ENCODE measurements at places on chromosomes 3 and 15.
A peak's percentile ranks its signal among the peaks of the same experiment; 100 is the strongest.

- no peak for DNase-seq
Observed at GRCh38 chr3:86771741-86772512, 219.0 kb downstream of the VGLL3 start.

DNA sequence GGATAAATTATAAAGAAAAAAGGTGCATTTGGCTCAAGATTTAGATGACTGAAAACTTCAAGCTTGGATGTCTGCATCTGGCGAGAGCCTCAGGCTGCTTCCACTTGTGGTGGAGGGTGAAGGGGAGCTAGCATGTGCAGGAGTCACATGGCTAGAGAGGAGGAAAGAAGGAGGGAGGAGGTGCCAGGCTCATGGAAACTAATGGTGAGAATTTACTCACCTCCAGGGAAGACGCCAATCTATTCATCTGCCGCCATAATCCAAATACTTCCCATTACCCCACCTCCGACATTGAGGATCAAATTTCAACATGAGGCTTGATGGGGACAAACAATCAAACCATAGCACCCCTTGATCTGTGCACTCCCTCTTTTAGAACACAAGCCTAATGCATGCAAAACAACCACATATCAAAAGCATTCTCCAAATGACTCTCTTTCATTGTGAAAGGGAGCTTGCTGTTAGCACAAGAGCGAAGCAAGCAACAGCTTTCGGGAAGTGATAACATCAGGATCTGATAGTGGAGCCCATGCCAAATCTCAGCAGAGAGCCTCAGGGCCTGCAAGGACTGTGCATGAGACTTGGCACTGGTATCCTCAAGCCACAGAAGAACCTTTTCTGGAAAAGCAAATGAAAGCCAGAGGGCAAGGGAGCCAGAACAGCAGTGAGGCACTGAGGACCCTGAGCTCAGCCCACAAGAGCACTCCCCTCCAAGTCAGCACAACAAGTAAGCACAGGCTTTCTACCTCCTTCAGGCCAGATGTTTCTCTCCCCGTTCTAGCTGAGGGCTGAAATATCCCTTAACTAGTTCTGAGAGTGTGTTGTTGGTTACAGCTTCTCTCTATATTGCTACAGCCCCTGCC lies 50.2 kb upstream of the THBS1 start:
- DNase-seq = no peak

DNA sequence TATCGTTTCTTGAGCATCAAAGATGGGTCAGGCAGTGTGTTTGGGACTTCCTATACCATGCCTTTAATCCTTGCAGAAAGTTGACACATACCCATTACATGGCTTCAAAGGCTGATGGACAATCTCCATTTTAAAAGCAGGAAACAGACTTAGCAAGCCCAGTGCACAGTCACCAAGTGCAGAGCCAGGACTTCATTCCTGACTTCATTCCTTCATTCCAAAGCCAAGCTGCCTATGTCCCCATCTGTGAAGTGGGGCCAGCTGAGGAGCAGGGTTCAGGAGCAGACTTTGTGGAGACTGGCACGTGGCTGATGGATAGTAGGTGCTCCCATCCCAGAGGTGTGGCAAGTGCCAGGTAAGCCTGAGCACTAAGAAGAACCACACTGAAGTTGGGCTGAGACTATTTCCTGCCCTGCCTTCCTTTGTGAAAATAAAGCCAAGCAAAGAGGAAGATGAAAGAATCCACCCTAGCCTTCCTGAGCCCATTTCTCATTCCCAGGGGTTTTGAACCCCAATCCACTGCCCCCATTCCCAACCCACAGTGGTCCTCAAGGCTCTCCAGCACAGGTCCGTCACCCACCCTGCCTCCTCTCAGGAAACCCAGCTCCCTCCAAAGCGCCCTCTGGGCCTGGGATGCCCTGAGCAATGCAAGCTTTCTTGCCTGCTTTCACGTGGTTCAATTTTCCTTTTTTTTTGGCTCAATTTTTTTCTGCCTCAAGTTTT lies 1.8 kb downstream of the CX3CR1 start:
- no peak for DNase-seq

DNA sequence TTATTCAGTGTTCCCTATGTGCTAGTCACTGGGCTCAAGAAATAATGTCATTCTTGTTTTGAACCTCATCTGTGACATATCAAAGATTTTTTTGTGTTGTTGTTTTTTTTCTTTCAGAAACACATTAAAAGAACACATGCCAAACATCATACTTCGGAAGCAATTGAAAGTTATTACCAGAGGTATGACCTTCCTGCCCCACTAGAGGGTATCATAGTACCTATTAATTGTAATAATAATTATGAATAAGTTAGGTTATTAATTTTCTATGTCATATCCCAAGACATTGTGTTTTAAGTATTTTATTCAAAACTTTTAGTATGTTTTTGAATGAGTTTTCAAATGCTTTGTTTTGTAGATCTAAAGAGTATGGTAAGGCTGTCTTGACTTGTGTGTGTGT lies 65.7 kb downstream of the CDIN1 start:
- peak; percentile 16 for DNase-seq

DNA sequence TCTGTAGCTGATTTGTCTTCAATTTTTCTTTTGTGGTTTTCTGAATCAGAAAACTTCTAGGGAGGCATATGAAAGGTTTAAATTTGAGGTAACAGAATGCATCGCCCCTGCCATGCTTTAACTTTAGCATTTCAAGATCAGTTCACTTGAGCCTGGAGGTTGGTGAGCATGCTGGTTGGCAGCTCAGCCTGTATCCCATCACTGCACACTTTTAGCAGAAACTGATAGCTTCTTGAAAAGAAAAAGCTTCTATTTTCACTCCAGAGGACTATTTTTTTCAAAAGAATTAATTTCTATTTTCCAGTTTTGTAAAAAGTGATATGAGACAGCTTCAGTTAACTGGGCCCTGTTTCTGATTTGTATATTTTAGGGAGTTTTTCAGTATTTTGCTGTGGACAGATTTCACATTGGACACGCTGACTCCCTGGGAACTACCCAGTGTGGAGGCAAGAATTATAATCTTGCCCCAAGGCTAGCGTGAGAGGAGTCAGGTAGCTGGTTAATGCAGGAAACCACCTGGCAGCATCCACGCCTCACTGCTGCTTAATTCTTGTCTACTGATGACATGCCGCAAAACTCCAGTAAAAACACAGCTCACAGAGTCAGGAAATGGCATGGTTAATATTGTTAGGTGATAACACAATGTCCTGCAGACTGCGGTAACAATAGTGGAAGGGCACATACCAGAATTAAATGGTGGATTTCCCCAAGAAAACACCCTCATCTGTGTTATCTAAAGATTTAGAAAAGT lies 71.4 kb downstream of the DUT start:
- DNase-seq = no peak

GRCh38 chr3:94372026-94372425 lies 309.2 kb downstream of the NSUN3 start:
- no peak for DNase-seq

DNA sequence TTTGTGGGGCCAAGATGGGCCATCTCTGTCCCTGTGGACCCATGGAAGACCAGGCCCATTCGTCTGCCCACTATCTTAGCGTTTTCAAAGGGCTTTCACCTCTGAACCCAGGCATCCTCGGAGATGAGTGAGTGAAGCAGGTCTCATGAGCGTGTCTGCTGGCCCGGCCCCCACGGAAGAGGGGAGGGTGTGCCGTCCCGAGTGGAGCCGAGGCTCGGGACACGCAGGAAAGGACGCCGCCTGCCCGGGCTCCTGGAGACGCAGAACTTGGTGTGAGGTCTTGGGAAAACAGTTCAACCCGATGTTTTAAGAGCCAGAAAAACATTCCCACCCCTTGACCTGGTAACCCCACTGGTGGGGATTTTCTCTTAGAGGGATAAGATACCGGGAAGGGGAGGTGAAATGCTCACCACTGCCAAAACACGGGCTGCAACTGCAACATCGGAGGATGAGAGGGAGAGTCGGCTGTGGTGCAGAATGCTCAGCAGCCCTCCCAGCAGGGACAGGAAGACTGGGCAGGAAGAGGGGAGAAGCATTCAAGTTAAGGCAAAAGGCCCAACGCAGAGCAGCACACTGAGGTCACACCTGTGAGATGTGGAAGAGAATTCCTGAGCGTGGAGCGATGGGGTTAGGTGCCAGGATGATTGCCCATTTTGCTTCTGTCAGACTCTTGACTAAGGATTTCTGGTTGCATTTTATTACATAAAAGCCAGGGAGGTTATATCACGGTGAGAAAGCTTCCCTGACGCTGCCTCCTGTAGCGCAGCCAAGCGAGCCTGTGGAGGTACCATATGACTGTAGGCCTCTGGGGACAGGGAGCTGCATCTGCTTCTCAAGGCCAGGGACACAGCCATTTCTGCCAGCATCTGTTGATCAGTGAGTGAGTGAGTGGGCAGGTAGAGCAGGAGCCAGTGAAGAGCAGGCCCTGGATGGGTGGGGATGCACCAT lies 14.1 kb upstream of the STAB1 start:
- DNase-seq = no peak

GRCh38 chr3:187169231-187169960 lies 27.9 kb upstream of the RTP1 start:
- DNase-seq = no peak

GRCh38 chr3:192258721-192259120 lies 468.6 kb downstream of the FGF12 start:
- no peak for DNase-seq

- DNase-seq = no peak
Observed at GRCh38 chr3:128849911-128850455, 29.4 kb upstream of the ACAD9 start.

- peak; percentile 55 for DNase-seq
Observed at GRCh38 chr3:58164906-58165821, 45.6 kb downstream of the DNASE1L3 start.

- DNase-seq = no peak
Observed at GRCh38 chr3:70743754-70744153, 431.3 kb upstream of the MDFIC2 start.

GRCh38 chr15:40307421-40308211 lies at the start of gene PLCB2:
PLCB2 (minus strand) TSS chr15:40307935; CDS start chr15:40307672, 263 bp downstream.
- no peak for DNase-seq

- peak; percentile 15 for DNase-seq
Observed at GRCh38 chr3:188152660-188153436, 1.1 kb upstream of the LPP start.

- DNase-seq = no peak
Observed at GRCh38 chr3:112770032-112770626, 76.5 kb downstream of the CD200R1L start.

DNA sequence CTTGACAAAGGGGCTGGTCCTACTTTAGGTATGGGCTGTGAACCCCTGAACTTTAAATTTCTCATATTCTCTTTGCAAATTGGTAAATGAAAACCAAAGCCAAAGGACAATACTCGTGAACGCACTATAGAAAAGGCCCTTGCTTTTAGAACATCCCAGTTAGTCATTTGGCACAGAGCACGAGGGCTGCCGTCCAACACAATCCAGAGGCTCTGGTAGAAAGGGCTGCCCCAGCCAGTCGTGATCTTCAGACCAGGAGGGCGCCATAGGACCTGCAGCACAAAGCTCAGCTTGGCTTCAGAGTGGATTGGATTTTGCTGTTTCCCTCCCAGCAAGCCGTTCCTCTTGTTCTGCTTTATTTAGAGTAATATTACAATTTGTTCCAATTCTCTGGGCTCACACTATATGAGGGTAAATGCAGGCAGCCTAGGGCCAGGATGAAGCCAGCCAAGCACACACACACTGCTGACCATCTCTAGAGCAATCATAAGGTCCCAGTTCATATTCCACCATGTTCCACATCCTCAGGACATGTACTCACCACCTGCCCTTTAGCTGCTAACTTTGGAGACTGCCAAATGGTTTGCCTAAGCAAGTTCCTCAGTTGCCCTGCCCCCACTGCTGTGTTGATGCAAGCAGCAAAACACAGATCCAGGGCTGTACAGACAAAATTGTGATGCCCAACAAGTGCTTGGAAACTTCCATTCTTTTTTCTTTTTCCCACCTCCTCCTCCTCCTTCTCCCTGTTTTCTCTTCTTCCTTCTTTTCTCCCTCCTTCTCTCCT lies 6.0 kb upstream of the BFSP2 start:
- DNase-seq = no peak

DNA sequence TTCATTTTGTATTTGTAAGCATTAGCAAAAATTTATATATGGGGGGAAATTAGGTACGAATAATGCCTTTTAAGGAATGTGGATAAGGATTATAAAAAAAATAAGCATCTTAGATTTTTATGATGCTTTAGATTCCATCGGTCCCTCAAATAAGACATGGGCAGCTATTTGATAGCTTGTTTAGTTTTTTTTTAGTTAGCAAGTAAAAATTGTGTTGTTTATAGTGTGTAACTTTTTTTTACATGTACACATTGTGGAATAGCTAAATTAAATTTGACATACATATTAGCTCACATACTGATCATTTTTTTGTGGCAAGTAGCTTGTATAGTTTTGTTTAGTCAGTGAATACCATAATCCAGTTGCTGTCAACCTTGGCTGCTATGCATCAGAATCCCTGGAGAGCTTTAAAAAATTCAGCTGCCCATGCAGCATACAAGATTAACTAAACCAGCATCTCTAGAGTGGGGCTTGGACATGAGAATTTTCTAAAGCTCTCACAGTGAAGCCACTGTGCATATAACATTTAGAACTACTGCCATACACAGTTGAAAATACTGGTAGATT lies 53.9 kb downstream of the TMOD3 start:
- no peak for DNase-seq

- no peak for DNase-seq
Observed at GRCh38 chr15:71686221-71687050, 123.9 kb upstream of the NR2E3 start.

- DNase-seq = no peak
Observed at GRCh38 chr3:50714946-50715345, 40.2 kb downstream of the DOCK3 start.

- DNase-seq = no peak
Observed at GRCh38 chr15:98075441-98075840, 114.9 kb downstream of the ARRDC4 start.

GRCh38 chr3:128804811-128805155 lies 74.6 kb upstream of the ACAD9 start:
- no peak for DNase-seq

DNA sequence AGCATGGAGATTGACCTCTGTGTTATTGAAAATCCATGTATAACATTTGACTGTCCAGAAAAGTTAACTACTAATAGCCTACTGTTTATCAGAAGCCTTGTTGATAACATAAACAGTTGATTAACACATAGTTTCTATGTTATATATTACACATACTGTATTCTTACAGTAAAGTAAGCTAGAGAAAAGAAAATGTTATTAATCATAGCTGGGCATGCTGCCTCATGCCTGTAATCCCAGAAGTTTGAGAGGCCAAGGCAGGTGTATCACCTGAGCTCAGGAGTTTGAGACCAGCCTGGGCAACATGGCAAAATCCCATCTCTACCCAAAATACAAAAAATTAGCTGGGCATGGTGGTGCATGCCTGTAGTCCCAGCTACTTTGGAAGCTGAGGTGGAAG lies 163.3 kb downstream of the EPHA6 start:
- DNase-seq = no peak

DNA sequence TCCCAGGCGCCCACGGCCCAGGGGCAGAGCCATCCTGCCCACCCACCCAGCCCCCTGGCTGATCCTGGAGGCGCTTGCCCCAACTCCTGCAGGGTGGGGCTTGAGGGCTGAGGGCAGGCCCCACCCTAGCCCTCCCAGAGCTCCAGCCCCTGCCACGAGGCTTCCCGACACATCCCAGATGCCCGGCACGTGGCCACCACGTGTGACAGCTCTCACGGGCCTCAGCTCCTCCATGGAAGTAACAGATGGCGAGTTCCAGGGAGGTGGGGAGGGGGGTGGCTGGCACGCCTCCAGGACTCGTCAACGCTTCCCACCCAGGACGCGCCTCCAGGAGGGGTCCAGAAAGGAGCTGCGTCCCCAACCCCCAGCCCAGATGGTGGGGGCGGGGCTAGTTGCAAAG lies 29.1 kb downstream of the PLXND1 start:
- DNase-seq = peak; percentile 73

GRCh38 chr3:43005981-43006380 lies 26.9 kb downstream of the GASK1A start:
- DNase-seq = no peak

- peak; percentile 72 for DNase-seq
Observed at GRCh38 chr15:90101969-90102890, at the start of gene IDH2. IDH2 (minus strand) TSS chr15:90102468; CDS start chr15:90102390, 78 bp downstream.
